ENCODE measurements at places on chromosomes 1 and 21. TPM values are rescaled to one million over a fixed set of nuclear protein-coding genes. Genes with fewer than 3 reads are reported as not detected.

The PPIAL4G gene
- not detected for total RNA-seq

The MAP3K7CL gene
- 2.0 TPM for total RNA-seq

The SNIP1 gene
- 16.2 TPM for total RNA-seq

The BACH1 gene
- total RNA-seq = 38.1 TPM

The SPAG17 gene
- total RNA-seq = not detected

The CFHR2 gene
- total RNA-seq = not detected

The SYCP1 gene
- total RNA-seq = not detected

The FAM167B gene
- 1.9 TPM for total RNA-seq

The KIF21B gene
- 1.9 TPM for total RNA-seq

The RGS8 gene
- not detected for total RNA-seq

The HSD11B1 gene
- not detected for total RNA-seq

The PDC gene
- not detected for total RNA-seq

The DR1 gene
- 13.0 TPM for total RNA-seq

The LCE1E gene
- not detected for total RNA-seq

The B3GALT5 gene
- not detected for total RNA-seq

The GLRX2 gene
- total RNA-seq = 2.3 TPM

The ADAMTS4 gene
- 15.8 TPM for total RNA-seq

The KCNN3 gene
- total RNA-seq = 1.8 TPM
